GM13977 (cell line): ENCODE measurements at places on chromosomes 12 and 14.

- DNase-seq, result peak; percentile 39
Measured at GRCh38 chr12:81644503-81644902, 114.6 kb downstream of the PPFIA2 start.

DNA sequence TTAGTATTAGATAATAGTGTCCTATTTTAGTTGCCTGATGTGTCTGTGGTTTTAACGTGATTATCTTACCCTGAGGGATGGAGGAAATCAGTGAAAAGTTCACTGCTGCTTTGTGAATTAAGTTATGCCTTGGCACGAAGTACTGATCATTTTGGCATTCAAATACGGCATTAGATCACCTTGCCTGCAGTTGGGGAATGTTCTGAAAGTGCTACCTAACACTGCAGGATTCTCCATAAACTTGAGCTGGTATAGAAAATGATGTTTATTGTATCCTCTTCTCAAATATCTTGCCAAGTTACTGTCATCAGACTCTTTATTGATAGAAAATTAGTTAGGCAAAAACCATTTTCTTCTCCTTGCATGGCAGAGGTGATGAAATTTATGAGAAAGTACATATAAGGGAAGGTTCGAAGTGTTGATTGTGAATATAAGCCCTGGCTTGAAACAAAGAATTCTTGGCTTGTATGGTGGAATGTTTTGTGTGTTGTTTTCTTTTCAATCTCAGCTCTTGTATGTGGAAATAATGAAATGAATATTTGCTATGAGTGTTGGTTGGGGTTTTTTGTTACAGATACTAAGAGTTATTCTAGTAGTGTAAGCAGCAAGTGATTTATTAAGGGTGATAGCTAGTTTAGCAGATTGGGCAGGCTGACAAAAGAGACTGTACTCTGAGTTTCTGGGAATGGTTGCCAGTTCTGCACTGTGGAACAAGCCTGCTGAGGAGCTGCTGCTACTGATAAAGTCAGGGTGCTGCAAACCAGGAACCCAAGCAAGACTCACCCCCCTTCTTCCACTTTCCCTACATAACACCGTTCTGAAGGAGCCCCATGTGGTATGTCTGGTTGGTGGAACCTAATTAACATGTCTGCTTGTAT, 448.3 kb downstream of the PCNX1 start:
- no peak for DNase-seq

DNA sequence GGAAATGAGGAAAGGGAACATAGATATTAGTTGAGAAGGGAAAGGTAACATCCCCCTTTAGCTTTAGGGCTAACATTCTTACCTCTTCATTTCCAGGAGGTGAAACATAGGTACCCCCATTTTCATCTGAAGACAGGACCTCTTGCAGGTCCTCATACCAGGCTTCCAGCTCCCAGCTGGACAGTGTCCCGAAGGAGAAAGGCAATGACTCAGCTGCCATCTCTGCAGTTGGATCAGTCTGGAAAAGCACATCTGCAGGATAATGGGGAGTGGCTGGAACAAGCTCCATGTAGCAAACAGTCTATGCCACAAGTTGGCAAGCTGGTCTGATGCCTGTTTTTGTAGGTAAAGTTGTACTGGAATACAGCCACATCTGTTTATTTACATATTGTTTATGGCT, 3.1 kb downstream of the DDIT3 start:
- no peak for DNase-seq

- DNase-seq, result peak; percentile 51
Measured at GRCh38 chr14:101878822-101879528, 85.4 kb upstream of the DYNC1H1 start.

DNA sequence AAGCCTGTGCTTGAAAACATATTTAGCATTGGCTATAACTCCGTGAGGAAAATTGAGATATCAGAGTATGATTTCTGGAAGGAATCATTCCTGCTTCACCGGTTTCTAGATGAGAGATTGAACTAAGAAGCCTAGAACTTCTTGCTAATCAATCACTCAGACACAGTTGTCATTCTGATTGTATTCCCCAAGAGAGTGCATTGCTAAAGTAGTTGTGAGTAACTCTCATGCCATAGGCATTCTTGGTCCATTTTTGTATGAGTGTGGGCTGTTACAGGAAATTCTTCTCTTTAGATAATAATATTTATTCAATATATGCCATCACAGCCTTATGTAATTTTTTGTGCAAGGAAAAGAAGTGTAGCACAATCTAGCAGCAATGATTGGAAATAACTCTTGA, 893.3 kb upstream of the MDGA2 start:
- no peak for DNase-seq

- DNase-seq, result no peak
Measured at GRCh38 chr12:12460935-12461922, 101.4 kb downstream of the DUSP16 start.

GRCh38 chr14:43735932-43736331, 771.2 kb downstream of the FSCB start:
- DNase-seq, result no peak

DNA sequence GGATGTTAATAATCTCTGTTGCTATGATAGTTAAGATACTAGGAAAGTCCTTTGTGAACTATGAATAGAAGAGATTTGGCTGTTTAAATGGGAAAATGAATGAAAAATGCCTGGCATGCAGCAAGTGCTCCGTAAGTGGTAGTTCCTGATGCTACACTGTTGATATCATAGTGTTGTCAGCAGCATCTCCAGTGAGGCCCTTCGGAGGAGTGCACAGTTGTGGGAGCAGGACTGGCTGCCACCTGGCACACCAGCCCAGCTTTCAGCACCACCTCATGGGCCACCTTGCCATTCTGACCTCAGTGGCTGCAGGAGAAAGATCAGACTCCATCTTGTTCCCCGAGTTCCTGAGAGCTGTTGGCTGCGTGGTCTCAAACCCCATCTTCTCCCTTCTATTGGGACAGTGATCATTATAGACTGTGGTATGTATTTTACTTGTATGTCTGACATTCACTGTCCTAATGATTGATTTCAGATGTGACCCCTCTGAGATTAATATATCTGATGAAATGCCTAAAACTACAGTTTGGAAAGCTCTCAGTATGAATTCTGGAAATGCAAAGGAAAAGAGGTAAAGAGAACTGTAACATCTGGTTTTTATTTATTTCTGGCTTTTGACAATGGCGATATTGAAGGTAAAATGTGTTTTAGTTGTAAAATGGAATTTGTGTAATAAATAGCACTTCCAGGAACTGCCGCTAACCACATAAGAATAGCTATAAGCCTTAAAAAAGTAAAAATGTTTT, 80.9 kb downstream of the SLC4A8 start:
- no peak for DNase-seq

GRCh38 chr12:93758801-93759373, 81.7 kb downstream of the CRADD start:
- DNase-seq, result no peak

DNA sequence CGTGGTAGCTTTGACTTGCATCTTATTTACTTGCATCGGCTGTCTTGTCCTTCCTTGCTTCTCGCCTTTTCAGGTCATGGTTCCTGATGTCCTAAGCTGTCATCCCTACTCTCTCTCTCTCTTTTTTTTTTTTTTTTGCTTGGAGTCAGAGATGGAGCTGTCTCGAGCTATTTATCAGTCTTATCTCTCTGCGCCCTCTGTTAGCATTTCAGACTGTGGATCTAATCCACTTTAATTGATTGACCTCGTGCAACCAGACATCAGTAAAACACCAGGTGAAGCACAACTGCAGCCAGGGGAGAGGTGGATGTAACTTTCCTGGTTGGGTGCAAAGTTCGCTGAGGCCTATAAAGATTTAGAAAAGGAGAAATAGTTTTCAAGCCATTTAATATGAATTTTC, 554.8 kb downstream of the DIO2 start:
- no peak for DNase-seq

GRCh38 chr14:105490267-105490571, 827 bp upstream of the TEDC1 start:
- no peak for DNase-seq

- peak; percentile 29 for DNase-seq
Measured at GRCh38 chr12:53381731-53382630, 2.0 kb downstream of the SP1 start.

GRCh38 chr12:52249511-52250047, 16.5 kb downstream of the KRT7 start:
- no peak for DNase-seq

GRCh38 chr14:31592631-31593030, 31.4 kb downstream of the NUBPL start:
- DNase-seq, result no peak

GRCh38 chr14:68814238-68814538, 21.3 kb upstream of the ZFP36L1 start:
- no peak for DNase-seq

DNA sequence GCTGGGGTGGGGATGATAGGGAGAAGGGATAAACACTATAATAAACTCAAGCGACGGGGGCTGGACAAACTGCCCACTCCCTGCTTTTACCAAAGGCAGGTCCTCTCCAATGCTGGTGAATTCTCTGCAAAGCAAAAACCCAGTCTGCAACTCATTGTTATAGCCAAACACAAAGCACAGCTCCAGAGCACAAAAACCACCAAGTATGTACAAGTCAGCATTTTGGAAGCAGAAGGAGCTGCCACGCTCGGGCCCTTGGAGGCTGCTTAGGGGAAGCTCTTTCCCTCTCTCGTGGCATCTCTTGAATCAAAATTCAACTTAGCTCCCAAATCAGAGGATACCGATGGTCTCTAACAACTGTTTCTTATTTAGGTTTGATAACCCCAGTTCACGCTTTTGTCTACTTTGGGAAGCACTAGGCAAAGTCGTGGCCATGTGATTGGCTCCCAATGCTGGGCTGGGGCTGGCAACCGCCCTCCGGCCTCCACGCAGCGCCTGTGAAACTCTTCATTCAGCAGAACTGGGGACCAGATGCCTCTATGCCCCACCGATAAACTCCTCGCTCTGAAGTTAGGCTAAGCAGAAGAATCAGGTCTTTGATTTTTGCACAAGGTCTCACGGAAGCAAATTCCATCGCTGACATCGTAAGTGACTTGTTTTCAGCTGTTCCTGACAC, 158.5 kb upstream of the FOXN3 start:
- DNase-seq, result no peak

DNA sequence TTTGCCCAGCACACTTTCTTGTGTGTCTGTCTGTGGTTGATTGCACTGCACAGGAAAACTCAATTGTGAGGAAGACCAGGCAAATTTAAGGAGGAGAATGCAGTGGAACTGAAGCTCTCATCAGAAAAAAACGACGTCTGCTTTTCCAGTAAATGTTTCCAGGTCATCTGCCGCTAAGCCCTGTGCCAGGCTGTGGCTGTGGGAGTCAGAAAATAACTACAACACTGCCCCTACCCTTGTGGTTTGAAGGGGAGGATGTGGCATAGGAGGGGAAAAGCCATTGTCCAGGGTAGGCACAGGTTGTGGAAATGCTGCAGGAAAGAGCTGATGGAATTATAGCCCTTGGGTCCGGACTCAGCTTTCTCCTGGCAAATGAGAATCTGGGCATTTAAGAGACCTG, 259.7 kb upstream of the TMEM132C start:
- no peak for DNase-seq

GRCh38 chr12:94819011-94819410, 168.7 kb upstream of the TMCC3 start:
- DNase-seq, result no peak

DNA sequence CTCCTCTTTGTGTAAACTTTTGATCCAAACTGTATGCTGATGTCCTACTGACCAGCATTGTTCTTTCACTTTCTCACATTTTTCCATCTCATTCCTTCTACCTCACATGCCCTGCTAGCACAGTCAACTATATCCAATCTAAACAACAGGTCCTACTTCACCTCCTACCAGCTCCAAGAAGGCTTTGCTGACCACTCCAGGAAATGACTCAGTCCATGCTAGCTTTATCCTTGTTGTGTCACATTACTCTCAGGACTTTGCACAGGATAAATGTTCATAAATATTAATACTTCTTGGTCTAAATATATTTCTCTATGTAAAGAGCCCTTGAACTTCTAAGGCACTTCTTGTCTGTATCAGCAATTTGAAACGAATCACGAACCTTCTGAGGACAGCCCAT, 64.9 kb upstream of the PCED1B start:
- DNase-seq, result no peak

DNA sequence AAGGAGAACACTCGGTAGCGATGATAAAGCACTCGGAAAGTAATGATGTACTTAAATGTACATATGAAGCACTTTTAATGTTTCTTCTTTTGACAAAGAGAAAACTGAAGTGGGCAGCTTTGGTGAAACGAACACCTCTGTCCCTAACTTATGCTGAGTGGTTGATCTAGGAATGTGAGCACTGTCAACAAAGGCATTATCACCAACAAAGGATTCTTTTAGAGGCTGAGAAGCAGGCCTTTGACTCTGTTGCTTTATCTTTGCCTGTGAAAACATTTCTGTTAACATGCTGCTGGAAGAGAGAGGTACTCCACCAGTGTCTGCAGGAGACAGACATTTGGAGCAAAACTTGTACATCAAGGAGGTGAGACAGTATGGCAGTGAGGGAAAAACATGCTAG, 103.2 kb upstream of the VRK1 start:
- DNase-seq, result no peak

DNA sequence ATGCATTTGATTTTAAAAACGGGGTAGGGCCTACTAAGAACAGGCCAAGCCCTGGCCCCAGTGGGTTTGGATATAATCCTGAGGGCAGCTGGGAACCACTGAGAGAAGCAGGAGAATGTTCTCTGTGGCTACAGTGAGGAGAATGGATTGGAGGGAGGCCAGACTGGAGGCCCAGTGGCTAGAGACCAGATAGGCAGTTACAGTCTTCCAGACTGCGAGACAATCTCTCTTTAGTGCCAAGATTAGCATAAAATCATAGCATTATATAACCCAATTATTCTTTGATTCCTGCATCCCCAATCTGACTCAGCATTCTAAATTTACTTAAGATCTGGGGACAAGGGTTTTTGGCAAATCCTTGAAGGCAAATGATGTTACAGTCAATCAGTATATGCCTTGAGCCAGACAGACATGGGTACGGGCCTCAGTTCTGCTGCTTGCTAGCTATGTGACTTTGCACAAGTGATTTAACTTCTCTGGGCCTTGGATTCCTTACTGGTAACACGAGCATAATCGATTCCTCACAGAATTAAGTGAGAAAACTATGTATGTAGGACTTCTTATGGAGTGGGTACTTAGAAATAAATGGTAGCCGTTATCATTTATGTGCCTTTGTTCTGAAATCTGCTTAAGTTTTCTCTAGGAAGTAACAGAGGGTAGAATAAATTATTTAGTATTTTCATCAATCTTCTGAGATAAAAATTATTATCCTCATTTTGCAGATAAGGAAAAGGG, 18.3 kb downstream of the NINJ2 start:
- DNase-seq, result no peak

- no peak for DNase-seq
Measured at GRCh38 chr14:48435221-48435620, 759.8 kb upstream of the MDGA2 start.

DNA sequence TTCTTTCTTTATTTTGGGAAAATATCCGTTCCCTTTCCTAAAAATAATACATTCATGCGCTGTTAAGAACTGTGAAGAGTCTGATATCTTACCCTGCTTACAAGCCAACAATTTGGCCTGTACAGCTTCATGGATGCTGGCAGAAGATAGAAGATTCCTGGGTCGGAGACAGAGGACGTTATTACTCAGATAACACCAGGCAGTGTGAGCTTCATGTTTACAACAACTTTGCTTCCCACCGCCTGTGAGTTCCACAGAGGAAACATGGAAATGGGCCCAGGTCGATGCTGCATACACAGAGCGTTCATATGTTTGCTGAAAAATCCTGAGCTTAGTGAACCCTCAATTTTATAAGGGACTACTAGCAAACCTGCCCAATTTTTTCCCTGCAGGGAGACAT, 705.6 kb upstream of the SEL1L start:
- no peak for DNase-seq

GRCh38 chr12:52363111-52363679, 4.1 kb downstream of the KRT85 start:
- DNase-seq, result no peak
